NCI-H510A (cell line): ENCODE measurements at places on chromosomes 2 and 18.

DNA sequence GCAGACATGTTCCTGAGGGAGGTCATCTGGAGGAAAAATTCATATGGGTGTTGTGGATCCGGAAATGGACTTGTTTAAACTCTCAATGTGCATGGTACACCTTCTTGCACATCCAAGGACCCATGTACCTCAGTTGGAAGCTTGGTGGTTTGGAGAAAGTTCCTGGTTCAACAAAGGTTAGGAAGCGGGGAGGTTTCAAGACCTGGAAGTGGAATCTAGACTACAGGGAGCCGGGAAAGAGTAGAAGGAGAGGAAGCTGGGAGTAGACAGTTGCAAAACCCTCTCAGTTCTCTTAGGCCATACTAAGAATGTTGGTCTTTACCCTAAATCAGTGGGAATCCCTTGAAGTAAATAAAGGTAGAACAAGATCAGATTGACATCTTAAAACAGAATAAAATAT, 209.8 kb upstream of the SPOPL start:
- no peak for DNase-seq

DNA sequence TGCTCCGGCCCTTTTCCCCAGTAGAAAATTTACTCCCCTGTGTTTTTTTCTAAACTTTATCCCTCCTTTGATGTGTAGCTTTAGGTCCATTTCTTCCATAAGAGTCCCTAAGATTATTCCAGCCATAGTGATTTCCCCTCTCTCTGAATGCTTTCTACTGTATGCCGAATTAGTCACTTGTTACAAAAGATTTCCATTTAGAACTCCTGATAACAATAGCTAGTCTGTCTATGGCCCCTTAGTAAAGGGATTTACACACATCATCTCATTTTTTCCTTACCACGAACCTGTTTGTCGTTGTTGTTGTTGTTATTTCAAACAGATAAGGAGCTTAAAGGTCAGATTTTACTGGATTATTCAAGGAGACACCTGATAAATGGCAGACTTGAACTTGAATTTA, 256.1 kb downstream of the PAX3 start:
- no peak for DNase-seq

DNA sequence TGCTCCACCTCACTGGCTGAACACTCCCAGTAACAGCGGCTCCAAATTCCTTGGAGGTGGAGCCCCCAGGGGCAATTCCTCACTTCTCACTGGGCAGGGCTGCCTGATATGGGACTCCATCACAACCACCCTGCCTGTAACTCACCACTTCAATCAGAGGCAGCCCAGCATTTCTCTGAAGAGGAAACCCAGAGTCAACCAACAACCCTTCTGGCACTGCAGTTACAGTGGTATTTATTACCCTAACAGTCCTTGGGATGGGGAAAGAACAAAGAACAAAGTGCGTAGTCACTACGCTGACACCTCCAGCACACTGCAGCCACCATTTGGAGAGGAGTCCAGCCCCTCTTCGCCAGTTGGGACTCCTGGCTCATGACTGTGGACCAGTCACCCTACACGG, 85.7 kb upstream of the GALNT13 start:
- no peak for DNase-seq

DNA sequence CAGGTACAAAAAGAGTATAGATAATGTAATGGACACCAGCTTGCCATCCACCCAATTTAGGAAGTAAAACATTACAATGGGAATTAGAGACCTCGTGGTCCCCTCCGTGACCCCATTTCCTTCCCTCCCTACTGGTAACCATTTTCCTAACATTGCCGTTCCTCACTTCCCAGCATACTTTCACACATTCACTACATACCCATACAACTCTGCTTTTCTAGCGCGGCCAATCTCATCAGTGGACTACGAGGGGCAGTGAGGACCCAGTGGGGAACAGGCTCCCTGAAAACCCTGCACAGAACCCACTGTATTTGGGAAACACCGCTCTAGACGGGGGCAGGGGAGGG, 1.1 kb downstream of the ENOSF1 start:
- no peak for DNase-seq

GRCh38 chr18:33761363-33761762, 183.3 kb downstream of the ASXL3 start:
- no peak for DNase-seq

DNA sequence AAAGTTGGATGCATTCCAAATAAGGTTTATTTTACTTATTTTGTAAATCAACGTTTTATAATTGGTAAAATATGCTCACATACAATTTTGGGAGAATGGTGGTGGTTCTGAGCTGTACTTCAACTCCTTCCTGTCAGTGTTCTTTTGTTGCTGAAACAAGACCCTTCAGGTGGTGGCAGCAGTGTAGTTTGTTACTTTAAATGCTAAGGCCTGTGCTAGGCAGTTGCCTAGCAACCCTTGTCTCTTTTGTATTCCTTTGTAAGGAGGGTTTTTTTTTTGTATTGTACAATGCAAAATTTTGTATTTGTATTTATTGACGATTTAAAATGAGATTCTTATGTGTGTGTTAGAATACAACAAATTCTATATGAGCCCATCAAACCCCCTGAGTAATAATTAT, 166.0 kb upstream of the FAM98A start:
- DNase-seq, result no peak

DNA sequence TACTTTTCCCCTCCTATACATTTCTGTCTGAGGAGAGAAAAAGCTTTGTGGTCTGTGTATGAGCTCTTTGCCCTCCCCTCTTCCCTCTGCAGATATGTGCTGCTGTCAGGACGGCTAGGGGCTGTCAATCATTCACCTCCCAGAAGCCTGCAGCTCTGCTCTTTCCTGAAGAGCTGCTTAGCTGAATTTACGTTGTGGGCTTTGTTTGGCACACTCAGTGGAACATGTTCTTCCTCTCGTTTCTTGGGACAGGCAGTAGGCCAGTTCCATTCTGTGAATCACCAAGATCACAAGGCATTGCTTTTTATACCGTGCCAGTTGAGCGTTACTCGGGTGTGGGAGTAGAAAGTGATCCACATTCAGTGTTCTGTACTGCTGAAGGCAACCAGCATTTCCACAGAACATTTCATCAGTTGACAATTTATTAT, 136.7 kb downstream of the LAMA3 start:
- DNase-seq, result no peak

GRCh38 chr2:226515344-226516055, 284.1 kb downstream of the IRS1 start:
- DNase-seq, result no peak

DNA sequence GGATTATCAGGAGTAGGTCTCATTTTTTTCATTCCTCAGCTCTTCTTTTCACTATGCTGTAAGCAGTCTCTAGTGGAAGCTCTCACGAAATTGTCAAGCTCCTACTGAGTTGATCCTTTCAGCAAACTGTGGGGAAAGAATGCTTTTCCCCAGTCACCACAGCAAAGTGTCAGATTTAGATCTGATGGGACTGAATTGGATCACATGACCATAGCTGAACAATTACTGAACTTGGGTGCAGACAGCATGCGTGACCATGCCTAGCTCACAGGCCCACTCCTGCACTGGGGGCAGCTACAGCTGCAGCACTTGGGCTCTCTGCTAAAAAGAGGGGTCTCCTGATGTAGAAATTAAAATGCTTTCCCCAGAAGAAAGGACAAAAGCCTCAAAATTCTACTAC, 3.1 kb downstream of the ARHGAP15 start:
- DNase-seq, result no peak

GRCh38 chr2:230636684-230637271, 75.9 kb upstream of the CAB39 start:
- no peak for DNase-seq

GRCh38 chr18:13397504-13398163, 179.1 kb downstream of the LDLRAD4 start:
- DNase-seq, result no peak

- DNase-seq, result no peak
Observed at GRCh38 chr2:40955635-40956034, 503.7 kb upstream of the SLC8A1 start.

GRCh38 chr18:12154361-12154760, 60.7 kb downstream of the ANKRD62 start:
- no peak for DNase-seq

GRCh38 chr2:12074845-12075217, 328.4 kb downstream of the LPIN1 start:
- DNase-seq, result no peak

DNA sequence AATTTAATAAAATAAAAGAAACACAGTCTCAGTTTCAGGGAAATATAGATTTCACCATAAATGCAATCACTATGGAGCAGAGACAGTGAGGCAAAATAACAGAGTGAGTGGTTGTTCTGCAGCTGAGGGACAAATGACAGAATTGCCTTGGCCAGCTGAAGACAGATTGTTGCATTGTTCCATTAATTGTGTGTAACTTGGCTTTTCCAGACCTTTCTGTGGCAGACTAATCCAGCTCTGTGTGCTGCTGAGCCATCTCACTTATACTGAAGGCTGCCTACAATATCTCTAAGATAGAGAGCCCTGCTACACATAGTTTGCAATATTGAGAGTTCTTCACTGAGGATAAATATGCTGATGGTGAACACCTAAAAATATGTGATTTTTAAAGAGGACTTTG, 11.5 kb downstream of the LRRTM1 start:
- DNase-seq, result no peak

- no peak for DNase-seq
Observed at GRCh38 chr2:182941919-182942318, 75.5 kb upstream of the FRZB start.
